ENCODE measurements at places on chromosomes 3 and 15.

GRCh38 chr3:182357928-182358327, 435.4 kb upstream of the ATP11B start:
- DNase-seq, result no peak

DNA sequence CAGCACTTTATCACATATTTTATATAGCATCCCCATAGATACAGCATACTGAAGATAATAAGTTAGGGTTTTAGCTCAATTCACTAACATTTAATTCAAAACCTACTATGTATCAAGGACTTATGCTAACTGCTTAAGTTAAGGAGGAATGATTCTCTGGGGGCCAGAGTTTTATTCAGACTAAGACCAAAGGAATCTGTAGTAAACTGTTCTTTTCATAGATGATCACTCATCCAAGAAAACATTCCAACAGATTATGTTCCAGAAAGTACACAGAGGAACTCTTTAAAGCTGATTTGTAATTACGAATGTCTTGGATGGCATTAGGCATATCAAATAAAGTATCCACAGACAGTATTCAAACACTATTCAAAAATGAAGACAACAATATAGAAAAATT, 226.4 kb downstream of the SCAPER start:
- no peak for DNase-seq

GRCh38 chr3:44128057-44128775, 113.5 kb upstream of the TOPAZ1 start:
- DNase-seq, result no peak

GRCh38 chr3:113952921-113953320, 5.1 kb downstream of the ZDHHC23 start:
- no peak for DNase-seq

DNA sequence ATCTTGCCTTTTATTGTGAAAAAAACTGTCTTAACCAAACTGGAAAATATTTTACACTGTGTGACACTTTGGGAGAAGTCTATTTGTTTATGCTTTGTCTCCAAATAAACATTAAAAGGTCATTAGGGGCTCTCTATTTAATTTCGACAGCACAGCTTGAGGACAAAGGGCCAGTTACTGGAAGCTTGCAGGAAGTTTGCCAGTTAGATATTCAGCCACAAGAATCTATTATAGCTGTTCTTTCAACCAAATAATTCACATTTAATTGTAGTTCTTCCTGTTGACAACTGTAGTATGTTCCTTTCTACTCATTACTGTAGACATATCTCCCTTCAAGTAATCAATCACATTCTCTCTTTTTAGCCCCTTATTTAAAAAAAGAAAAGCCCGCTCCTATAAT, 6.1 kb downstream of the CP start:
- DNase-seq, result no peak

- no peak for DNase-seq
Measured at GRCh38 chr15:100105101-100105500, 236.7 kb downstream of the ADAMTS17 start.

- DNase-seq, result no peak
Measured at GRCh38 chr15:69095274-69095673, 65.2 kb upstream of the GLCE start.

GRCh38 chr3:35773417-35773816, 134.1 kb downstream of the ARPP21 start:
- DNase-seq, result no peak

DNA sequence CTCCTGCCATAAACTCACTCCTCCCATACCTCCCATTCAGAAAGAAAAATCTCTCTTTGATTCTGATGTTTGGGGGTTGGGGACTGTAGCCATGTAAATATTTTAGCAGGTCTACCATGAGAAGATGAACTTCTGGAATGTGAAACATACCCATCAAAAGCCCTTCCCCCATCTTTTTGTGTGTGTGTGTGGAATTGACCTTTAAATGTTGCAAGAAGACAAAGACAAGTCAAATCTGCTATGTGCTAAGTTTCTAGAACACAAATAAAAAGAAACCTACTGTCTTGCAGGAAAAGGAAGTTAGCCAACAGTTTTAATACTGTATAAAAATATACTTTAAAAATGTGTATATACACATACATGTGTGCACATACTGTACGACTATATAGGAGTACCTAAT, 29.7 kb upstream of the USP50 start:
- no peak for DNase-seq

GRCh38 chr3:57164217-57164656, 916 bp downstream of the IL17RD start:
- DNase-seq, result no peak

- no peak for DNase-seq
Measured at GRCh38 chr15:76146812-76147211, 87.0 kb downstream of the TMEM266 start.

DNA sequence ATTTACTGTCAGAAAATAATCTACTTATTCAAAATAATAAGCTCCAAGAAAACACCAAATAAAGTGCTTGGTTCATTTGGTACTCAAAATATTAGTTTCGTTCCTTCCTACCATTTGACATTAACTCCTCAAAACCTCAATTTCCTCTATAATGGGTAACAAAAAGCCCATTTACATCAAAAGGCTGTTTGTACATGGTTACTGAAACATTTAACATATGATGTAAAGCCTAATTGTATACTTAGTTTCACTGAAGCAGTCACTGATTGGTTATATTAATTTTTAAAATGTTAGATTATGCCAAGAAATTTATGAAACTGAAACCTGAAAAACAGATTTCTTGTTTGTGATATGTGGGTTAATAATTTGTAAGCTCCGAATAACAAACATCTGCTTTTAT, 14.7 kb downstream of the XRN1 start:
- no peak for DNase-seq

DNA sequence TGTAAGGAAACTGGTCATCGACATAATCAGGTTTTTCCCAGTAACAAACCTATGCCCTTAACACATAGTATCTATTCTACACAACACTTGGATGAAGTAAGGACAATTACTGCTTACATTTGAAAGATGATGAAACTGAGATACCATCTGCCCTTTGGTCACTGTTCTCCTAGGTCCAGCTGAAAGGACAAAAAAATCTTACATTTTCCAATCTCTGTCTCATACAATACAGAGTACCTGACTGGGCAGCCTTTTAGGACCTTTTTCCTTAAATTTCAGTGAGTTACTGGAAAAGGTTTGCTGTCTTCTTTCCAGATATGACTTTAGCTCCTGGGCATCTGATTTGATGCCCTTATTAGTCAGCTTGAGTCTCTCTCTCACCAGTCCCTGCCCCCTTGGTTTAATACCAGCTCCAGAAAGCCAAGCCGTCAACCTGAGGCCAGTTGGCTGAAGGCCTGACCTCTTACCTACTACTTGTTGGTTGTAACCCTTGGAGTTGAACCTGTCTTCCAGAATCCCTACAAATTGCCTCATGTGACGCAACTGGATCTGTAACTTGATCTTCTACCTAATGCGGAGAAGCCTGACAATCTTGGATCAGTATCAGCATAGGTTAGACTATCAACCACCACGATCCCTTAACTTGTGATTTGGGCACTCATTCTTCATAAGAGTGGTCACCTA, 355.3 kb upstream of the ZNF385D start:
- DNase-seq, result no peak

- no peak for DNase-seq
Measured at GRCh38 chr3:176430244-176431037, 766.8 kb downstream of the TBL1XR1 start.

DNA sequence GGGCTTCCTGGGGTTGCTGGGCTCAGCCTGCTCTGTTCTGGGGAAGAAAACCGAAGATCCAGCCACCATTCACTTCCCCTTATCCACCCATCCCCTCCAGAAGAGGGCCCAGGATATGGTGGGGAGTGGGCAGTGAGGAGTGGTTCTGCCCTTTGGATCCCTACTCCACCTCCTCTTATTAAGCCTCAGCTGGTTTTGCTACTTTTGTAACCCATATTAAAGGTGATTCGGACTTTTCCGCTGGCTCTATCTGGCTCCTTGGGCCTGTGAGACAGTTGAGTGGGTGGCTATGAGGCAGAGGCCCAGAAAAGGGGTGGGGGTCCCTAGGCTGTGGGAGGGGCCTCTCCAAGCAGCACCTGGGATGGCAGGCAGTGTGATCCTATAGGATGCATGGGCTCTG, 33.8 kb downstream of the NBEAL2 start:
- DNase-seq, result no peak

GRCh38 chr3:72408983-72409779, 439.1 kb downstream of the SHQ1 start:
- no peak for DNase-seq

- DNase-seq, result no peak
Measured at GRCh38 chr3:15404767-15405166, 22.6 kb downstream of the METTL6 start.

GRCh38 chr3:71325715-71326114, 257.8 kb downstream of the FOXP1 start:
- DNase-seq, result no peak

- DNase-seq, result no peak
Measured at GRCh38 chr15:89657686-89658200, 2.5 kb upstream of the KIF7 start.

- no peak for DNase-seq
Measured at GRCh38 chr3:171187706-171188290, 161.3 kb upstream of the SLC2A2 start.

GRCh38 chr3:62679988-62680387, 195.2 kb downstream of the CADPS start:
- DNase-seq, result no peak

DNA sequence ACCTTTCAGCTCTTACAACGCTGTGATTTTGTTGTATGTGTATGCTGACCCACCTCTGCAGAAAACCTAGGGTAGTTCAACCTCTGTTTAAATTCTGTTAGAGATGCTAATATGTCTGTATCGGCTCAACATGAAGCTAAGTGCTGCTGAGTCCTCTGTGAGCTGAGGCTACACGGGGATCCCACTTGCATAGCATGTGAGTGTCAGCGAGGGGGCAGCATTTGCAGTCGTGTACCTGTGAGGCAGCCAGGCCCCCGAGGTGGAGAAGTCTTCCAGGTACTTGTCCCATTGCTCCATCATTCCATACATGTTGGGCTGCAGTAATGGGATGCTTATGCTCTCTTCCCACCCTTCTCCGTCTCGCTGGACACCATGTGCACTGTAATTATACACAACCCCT, 3.7 kb downstream of the MKRN2OS start:
- DNase-seq, result no peak

DNA sequence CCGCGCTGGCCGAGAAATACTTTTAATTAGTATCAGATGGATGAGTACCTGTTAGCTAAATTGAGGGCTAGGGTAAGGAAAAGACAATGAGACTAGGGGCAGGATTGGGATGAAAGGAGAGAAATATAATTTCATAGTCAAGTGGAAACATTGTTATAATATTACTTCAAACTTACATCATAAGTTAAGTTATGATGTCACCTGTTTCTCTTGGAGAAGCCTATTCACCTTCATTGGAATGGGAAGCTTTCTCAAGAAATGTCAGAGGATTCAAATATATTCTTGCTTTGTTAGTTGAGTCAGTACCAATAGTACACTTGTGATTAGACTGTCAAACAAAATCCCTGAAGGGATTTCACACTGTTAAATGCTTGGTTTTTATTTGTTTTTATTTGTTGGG, 116.2 kb downstream of the NEO1 start:
- DNase-seq, result no peak

- no peak for DNase-seq
Measured at GRCh38 chr3:134590766-134591165, 60.1 kb downstream of the KY start.

DNA sequence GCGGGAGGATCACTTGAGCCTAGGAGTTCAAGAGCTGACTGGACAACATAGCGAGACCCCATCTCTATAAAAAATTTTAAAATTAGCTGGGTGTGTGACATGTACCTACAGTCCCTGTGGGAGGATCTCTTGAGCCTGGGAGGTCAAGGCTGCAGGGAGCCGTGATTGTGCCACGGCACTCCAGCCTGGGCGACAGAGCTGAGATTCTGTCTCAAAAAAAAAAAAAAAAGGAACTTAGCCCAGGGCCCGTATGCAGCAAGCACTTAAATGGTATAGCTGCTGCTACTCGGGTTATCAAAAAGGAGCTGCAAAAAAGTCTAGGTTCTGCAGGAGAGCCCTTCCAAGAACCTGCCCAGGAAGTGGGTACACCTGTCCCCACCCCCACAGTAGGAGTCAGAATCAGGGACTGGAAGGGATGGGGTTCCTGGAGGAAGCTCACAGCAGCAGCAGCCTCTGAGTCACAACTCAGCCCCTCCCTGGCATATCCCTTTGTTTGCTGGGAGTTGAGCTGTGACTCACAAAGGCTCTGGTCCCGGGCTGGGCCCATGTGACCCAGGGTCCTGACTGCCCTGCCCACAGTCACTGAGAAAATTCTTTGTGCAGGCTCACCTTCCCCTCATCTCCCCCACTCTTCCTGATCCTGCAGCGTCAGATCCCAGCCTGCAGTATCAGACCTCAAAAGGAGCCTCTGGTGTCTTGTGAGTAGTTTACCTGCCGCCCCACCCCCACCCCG, at the start of gene SPATA12:
Gene SPATA12, plus strand, starts transcription at position 576 of the 733 bp plus-strand sequence. CDS start 13,031 bp downstream, outside the sequence.
- DNase-seq, result no peak

- DNase-seq, result no peak
Measured at GRCh38 chr3:58848826-58849225, 182.3 kb upstream of the FAM3D start.

DNA sequence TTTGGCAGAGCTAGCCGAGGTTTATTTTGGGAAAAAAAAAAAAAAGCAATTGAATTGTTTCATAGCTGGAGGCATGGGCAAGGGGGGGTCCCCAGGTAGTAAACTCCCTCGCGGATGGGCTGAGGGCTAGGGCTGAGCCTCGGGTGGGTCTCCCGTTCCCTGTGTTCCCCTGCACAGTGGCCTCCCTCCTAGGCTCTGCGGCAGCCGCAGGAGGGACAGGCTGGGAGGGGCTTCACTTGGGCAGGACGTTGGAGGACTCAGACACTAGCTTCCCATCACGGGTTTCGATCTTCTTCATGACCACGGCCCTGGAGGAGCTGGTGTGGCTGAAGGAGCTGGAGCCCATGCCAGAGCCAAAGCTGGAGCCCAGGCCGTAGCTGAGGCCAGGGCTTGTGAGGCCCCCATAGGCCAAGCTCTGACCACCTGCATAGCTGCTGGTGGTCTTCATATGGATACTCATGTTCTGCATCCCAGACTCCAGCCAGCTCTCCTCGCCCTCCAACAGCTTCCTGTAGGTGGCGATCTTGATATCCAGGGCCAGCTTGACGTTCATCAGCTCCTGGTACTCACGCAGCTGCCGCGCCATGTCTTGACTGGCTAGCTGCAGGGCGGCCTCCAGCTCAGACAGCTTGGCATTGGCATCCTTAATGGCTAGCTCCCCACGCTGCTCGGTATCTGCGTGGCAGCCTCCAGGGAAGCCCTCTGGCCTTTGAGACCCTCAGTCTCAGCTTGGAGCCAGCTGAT, 64.0 kb upstream of the CDAN1 start:
- DNase-seq, result no peak
